ENCODE measurements at places on chromosomes 7 and 10.

GRCh38 chr10:3568983-3569382, 216.0 kb downstream of the KLF6 start:
- no peak for DNase-seq

- DNase-seq: peak; percentile 53
Observed at GRCh38 chr10:96719850-96720421, 378 bp downstream of the PIK3AP1 start.

DNA sequence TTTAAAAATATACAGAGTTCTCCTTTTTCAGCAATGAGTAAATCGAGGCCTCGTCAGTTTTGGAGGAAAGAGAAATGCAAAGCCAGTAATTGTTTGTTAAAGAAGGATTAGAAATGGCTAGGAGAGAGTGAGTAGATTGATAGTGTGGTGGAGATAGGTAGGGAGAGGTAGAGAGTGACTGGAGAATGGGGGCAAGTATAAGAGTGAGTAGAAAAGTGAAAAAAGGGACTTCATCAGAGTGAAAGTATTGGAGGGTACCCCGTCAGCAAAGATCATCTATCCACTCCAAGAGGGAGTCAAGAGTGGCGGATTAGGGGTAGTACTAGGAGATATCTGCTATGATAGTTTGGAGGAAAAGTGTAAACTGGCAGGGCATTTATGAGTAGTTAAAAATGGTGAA, 9.2 kb upstream of the ANKRD2 start:
- no peak for DNase-seq

GRCh38 chr10:132252412-132252811, 55.3 kb downstream of the STK32C start:
- no peak for DNase-seq

- DNase-seq: peak; percentile 63
Observed at GRCh38 chr10:91908337-91909116, 759 bp downstream of the FGFBP3 start.

DNA sequence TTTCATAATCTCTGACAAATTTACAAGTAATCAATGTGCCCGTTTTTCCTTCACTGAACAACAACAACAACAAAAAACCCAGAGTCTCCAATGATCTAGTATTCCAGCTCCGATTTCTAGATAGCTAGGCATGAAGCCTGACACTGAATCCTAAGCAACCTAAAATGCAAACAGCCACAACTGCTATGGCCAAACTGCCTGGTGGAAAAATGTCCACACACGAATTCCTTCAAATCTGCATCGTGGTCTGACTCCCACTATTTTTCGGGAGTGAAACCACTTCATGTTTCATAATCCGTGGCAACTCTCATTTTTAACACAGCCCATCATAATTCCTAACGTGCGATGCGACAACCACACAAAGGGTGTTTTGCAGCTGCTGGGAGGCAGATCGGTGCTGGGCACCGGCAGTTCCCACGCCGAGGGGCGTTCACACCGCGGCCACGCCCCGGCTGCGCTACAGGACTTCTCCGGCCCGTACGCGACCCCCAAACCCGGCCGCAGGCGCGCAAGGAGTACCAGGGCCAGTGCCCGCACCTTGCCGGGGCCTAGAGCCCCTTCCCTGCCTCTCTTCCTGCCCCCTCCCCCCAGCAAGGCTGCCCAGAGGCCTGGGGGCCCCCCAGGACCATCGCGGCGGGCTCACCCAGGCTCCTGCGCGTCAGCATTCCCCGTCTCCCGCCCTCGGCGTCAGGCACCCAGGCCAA, 814 bp downstream of the RUFY2 start:
- DNase-seq: no peak

- DNase-seq: no peak
Observed at GRCh38 chr10:124605856-124606812, 138.0 kb downstream of the FAM53B start.

DNA sequence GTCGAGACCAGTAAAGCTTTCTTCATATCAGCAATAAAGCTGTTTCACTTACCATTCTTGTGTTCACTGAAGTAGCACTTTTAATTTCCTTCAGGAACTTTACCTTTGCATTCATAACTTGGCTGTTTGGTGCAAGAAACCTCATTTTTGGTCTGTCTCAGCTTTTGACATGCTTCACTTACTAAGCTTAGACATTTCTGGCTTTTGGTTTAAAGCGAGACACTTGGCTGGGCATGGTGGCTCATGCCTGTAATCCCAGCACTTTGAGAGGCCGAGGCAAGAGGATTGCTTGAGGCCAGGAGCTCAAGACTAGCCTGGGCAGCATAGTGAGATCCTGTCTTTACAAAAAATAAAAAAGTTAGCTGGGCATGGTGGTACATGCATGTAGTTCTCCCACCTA, 15.8 kb downstream of the PLEKHA1 start:
- no peak for DNase-seq

- DNase-seq: no peak
Observed at GRCh38 chr7:15131661-15132060, 229.1 kb upstream of the DGKB start.

GRCh38 chr10:16779384-16779915, 37.8 kb downstream of the RSU1 start:
- DNase-seq: peak; percentile 47

- DNase-seq: no peak
Observed at GRCh38 chr10:3825244-3825643, 40.2 kb upstream of the KLF6 start.

GRCh38 chr7:119964065-119964464, 308.9 kb upstream of the KCND2 start:
- DNase-seq: no peak

- DNase-seq: no peak
Observed at GRCh38 chr10:60334991-60335390, 54.7 kb downstream of the ANK3 start.

DNA sequence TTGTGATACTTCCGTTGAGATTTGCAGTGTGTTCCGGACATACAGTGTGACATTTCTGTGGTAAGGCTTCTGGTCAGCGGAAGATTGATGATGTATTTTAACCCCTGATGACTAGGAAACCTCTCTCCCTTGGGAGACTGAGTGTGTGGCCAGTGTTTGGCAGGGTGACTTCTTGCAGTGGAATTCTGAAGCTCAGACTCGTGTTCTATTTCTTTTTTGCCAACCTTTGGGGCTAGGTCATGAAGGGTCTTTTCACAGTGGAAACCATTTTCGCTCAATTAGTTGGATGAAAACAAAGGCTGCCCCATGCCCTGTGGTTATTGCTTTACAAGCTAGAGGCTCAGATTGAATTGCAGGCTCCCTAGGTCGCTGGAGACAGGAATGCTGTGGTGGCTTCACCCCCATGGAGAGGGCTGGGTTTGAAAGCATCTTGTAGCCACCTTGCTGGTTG, 288.9 kb downstream of the BBS9 start:
- no peak for DNase-seq

GRCh38 chr10:84008878-84009277, 130.4 kb upstream of the GHITM start:
- no peak for DNase-seq

DNA sequence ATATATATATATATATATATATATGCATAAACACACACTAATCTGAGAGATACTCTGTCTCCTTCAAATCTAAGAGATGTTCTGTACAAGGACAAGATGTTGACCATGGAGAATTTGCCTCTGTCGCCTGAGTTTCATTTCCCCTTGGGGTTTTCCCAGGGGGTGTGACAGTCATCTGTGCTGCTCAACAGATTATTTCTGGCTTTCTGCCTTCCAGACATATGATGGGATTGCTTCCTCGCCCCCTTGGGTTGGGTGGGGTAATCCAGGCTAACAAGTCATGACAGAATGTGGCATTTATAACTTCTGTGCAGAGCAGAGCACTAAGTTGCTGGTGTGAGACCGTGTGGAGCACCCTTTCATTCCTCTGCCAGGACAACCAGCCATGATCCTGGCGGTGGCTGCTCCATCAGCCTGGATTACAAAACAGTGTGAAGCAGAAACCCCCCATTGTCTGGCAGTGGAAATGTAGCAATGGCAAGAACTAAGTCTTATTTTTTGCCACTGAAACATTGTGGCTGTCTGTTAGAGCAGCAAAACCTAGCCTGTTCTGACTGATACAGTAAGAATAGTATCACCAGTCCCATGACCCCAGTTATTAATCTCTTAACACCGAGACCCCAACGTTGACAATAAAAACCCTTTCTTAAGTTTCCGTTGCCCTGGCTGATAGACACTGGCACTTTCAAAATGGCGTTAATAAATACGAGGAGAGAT, 13.7 kb upstream of the USP6NL start:
- DNase-seq: no peak

DNA sequence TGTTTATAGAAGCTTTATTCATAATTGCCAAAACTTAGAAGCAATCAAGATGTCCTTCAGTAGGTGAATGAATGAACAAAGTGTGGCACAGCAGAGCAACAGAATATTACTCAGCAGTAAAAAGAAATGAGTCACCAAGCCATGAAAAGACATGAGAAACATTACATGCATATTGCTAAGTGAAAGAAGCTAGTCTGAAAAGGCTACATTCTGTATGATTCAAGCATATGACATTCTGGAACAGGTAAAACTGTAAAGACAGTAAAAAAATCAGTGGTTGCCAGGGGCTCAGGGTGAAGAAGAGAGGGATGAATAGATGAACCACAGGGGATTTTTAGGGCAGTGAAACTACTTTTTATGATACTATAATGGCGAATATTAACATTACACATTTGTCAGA, 80.9 kb upstream of the APBB1IP start:
- no peak for DNase-seq

GRCh38 chr10:59434463-59435321, 72.3 kb upstream of the FAM13C start:
- no peak for DNase-seq

GRCh38 chr10:15168291-15168785, at the start of gene NMT2:
Gene NMT2, minus strand, starts transcription at chr10:15168693. Its CDS starts 81 bp downstream, at chr10:15168612.
- no peak for DNase-seq

GRCh38 chr7:108280136-108280535, 150.0 kb upstream of the LAMB4 start:
- DNase-seq: no peak

DNA sequence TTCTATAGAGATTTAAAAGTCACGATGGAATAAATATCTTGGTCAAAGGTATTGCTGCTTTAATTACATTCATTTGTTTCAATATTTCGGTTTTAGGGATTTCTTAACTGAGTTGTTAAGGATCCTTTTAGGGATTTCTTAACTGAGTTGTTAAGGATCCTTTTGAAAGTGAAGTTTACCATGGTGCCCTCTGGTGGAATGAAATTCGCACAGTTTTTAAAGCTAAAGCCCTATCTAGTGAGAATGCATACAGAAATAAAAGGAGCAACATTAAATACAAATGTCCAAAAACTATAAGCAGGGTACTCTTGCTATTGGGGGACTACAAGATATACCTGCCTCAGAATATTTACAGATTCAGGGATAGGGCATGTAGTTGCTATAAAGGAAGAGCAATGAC, 193.7 kb downstream of the RNLS start:
- DNase-seq: no peak

- no peak for DNase-seq
Observed at GRCh38 chr10:49351669-49352068, 44.2 kb downstream of the DRGX start.

DNA sequence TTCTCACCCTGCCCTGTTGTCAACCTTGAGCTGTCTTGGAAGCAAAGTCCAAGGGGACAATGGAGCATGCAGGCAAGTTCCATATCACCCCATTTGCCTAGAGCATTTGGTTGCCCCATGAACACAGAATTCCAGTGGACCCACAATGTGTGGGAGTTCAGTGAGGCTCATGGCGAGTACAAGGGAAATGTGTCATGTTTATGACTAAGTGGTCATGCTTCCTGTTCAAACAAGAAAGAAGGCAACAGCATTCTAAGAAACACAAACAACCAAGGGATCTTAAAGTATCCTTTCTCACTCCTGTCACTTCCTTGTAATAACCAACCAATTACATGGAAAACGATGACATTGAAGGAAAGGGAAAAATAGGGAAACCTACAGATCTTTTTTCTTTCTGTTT, 513.0 kb downstream of the INHBA start:
- DNase-seq: no peak

DNA sequence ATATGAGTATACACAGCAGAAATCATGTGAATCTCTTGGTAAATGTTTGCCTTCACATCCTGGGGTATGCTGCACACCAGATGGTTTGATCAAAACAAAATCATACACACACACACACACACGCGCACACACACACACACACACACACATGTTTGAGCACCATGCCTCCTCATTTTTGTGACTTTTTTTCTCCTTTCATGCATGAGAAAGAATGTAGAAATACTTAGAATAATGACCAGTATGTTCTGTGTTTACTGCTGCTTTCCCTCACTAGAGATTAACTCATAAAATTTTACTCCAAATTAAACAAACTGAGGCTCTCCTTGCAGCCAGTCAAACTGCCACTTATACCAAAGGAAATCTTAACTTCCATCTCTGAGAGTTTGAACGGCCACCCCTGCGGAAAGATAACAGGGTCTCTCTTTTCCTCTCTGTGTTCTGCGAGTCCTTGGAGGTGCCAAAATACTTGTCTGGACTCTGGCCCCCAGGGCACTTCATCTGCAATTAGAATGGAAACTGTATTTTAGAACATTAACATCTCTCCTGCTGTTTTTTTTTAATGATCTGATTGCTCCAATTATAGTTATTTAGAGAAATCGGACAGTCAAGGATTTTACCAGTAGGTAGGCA, 320.8 kb upstream of the NFE2L3 start:
- DNase-seq: no peak

DNA sequence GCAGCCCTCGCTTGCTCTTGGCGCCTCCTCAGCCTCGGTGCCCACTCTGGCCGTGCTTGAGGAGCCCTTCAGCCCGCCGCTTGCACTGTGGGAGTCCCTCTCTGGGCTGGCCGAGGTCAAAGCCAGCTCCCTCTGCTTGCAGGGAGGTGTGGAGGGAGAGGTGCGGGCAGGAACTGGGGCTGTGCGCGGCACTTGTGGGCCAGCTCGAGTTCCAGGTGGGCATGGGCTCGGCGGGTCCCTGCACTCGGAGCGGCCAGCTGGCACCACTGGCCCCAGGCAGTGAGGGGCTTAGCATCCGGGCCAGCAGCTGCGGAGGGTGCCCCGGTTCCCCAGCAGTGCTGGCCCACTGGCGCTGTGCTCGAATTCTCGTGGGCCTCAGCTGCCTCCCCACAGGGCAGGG, 152.1 kb upstream of the SEMA3C start:
- no peak for DNase-seq

DNA sequence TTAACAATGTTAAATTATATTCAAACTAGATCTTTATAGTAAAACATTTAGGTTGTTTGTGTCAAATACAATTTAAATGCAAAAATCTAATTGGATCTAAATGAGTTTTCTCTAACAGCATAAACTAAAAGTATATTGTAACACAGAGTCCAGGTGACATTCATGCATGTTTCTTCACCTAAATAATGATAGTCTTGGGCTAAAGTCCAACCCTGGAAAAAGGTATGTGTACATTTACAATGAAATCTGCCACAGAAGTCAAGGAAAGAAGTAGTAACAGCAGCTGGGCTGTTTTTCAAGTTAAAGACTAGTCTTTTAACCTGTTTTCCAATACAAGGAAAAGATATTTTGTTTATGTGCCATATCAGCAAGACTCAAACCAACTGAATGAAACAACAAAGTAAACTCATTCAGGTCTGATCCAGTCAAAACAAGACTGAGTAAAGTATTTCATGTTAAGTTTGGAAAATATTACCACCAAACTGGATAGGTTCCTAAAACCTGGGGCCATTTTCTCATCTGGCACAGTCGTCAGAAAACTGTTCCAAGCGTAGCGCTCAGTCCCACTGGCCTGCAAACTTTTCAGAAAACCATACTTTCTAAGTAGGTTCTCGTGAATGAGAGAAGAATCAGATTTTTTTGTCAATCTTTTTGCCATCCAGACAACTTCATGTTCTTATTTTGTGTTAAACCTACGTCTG, 349.2 kb downstream of the HGF start:
- no peak for DNase-seq

All from activated T-cell treated with anti-CD3 and anti-CD28 coated beads, Interleukin-2, amount 50 U/mL, for 4 hours (primary cell).